ENCODE measurements at places on chromosomes 11 and 22. TPM values are rescaled to one million over a fixed set of nuclear protein-coding genes. Genes with fewer than 3 reads are reported as not detected.

Gene RAB36
- total RNA-seq: 17.1 TPM

Gene VPREB1
- not detected for total RNA-seq

Gene CCDC188
- 0.10 TPM for total RNA-seq

Gene RRP8
- 22.6 TPM for total RNA-seq

Gene C1QTNF4
- total RNA-seq: not detected

Gene NXPE4
- total RNA-seq: not detected

Gene SAA2
- 225 TPM for total RNA-seq

Gene TPH1
- total RNA-seq: 0.15 TPM

Gene ART1
- total RNA-seq: not detected

Gene MUC6
- not detected for total RNA-seq

Gene CNGA4
- 0.25 TPM for total RNA-seq

Gene MDK
- 26.7 TPM for total RNA-seq

Gene NOX4
- total RNA-seq: 26.8 TPM

Gene INS
- not detected for total RNA-seq

Gene TUBA8
- total RNA-seq: 0.35 TPM

Gene RASD2
- 0.35 TPM for total RNA-seq

Gene ENDOD1
- total RNA-seq: 47.9 TPM

Gene OR4A16
- not detected for total RNA-seq

Gene FLRT1
- not detected for total RNA-seq

Gene ZBTB16
- total RNA-seq: 53.7 TPM

Gene DGKZ
- total RNA-seq: 32.1 TPM

Gene PISD
- total RNA-seq: 77.1 TPM

Gene SCGB2A2
- total RNA-seq: not detected

Gene LARGE2
- 1.2 TPM for total RNA-seq

Gene MFNG
- 2.6 TPM for total RNA-seq

Gene OR51B2
- total RNA-seq: not detected

Gene KCNQ1
- total RNA-seq: 0.35 TPM

Gene OR6A2
- total RNA-seq: not detected

Gene HEPHL1
- 0.69 TPM for total RNA-seq

Gene POU2AF3
- not detected for total RNA-seq

Gene KCTD14
- 10.4 TPM for total RNA-seq

Gene RIMBP3C
- 0.17 TPM for total RNA-seq

Gene ALKBH8
- 8.9 TPM for total RNA-seq

Gene HEPACAM
- not detected for total RNA-seq
